Activated naive CD4-positive, alpha-beta T cell (primary cell): ENCODE measurements at places on chromosomes 5 and 9.

- no peak for DNase-seq
Measured at GRCh38 chr5:81226949-81227348, 6.2 kb upstream of the CKMT2 start.

- no peak for DNase-seq
Measured at GRCh38 chr5:16849775-16850174, 86.3 kb downstream of the MYO10 start.

- DNase-seq: no peak
Measured at GRCh38 chr9:69202556-69202955, 28.5 kb downstream of the TJP2 start.

- DNase-seq: no peak
Measured at GRCh38 chr9:136942881-136943230, 1.7 kb downstream of the FBXW5 start.

DNA sequence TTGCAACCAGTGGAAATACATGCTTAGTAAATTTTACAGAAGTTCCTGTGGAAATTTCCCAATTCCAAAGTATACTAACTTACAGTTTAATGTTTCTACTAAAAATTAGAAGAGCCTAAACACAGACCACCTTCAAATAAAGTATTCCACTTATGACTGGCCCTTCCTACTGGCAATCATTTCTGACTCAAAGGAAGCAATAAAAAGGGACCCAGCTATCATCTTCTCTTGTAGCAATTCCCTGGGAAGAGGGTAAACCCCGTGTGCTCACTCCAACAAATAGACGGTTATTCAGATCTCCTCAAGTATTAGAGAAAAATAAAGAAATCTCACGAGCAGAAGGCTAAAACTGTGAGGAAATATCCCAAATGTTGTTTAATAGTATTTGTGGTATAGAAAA, 43.3 kb downstream of the GOLPH3 start:
- DNase-seq: no peak
